ENCODE measurements at places on chromosomes 16 and 17.

- no peak for DNase-seq
Observed at GRCh38 chr17:82664701-82665182, 16.5 kb upstream of the WDR45B start.

- DNase-seq = no peak
Observed at GRCh38 chr17:77604973-77605313, 353.6 kb upstream of the TNRC6C start.

- DNase-seq = no peak
Observed at GRCh38 chr17:17124341-17124740, 81.8 kb downstream of the PLD6 start.

- peak; percentile 41 for DNase-seq
Observed at GRCh38 chr17:70552230-70552981, 383.1 kb downstream of the KCNJ2 start.

- DNase-seq = no peak
Observed at GRCh38 chr16:83939266-83939855, 13.7 kb upstream of the OSGIN1 start.

- DNase-seq = peak; percentile 88
Observed at GRCh38 chr17:1487939-1488825, 4.3 kb downstream of the MYO1C start.

GRCh38 chr16:69138608-69139007 is 6.2 kb downstream of the UTP4 start:
- DNase-seq = no peak

- DNase-seq = no peak
Observed at GRCh38 chr16:20747030-20747816, 5.6 kb upstream of the THUMPD1 start.

DNA sequence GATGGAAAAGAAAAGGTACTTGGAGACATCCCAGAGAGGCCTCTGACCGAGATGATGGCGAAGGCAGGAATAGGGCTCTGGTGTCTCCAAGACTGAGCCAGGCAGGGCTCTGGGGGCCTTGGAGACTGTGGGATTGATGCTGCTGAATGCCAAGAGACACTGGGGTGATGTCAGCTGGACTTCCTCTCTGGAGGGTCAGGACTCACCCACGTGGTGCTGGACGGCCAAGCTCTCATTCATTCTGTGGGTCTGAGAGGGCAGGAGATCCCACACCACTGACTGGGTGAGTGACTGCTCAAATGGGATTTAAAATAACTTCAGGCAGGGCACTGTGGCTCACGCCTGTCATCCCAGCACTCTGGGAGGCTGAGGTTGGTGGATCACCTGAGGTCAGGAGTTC is 64.8 kb downstream of the NT5M start:
- no peak for DNase-seq

GRCh38 chr17:78374189-78374588 is 4.3 kb upstream of the PGS1 start:
- no peak for DNase-seq

DNA sequence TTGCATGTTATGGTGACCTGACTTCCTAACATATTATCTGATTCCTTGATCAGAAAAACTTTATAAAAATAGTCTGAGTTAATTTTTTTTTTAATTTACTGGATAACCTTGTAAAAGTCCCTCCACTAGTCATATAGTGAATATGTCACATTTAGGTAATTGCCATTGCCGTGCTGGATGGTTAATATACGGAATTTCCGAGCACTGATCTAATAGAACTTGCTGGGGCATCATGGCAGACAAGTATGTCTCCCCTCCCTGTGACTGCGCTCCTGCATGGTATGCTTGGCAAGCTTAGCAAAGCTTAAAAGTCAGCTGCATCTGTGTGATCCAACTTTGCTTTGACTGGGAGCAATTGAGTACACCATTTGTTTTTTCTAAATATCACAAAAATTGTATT is 239.4 kb upstream of the TBX2 start:
- no peak for DNase-seq

DNA sequence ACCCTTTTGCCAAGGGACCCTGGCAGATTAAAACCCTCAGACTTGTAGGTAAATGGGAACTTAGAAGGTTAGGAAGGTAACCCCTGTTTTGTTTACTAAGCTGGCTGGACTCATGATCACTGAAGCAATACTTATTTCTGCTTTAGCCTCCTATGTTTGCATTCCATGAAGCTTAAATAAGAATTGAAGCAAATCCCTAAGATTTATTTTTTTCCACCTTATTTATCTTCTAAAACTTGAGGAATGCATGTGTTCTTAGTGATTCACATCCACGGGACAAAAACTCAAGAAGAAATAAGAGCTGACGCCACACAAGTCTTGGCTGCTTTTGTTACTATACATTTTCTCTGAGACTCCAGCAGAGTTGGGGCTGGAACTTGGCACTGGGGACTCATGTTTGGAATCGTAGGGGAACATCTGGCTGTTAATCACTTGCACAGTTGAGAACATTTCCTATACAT is 35.5 kb downstream of the CLUAP1 start:
- DNase-seq = peak; percentile 53

GRCh38 chr17:82935966-82936767 is 96.3 kb upstream of the ZNF750 start:
- DNase-seq = no peak

DNA sequence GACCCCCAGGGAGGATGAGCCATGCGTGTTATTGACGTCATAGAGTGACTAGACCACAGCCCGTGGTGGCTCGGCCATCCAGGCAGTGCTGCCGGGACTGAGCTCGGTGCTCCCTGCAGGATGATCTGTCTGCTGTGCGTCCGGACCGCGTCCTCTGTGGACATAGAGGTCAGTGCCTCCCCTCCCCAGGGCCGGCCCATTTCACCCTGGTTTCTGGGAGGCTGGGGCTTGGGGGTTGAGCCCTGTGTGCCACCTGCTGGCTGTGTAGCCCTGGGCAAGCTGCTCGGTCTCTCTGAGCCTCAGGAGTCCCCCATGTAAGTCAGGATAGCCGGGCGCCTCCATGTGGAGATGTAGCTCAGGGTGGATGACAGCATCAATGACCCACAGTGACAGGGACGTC is 8.3 kb downstream of the TSC2 start:
- no peak for DNase-seq

- DNase-seq = no peak
Observed at GRCh38 chr17:74544991-74545842, 698 bp downstream of the CD300C start.

- DNase-seq = no peak
Observed at GRCh38 chr16:80804526-80805383, at the start of gene CDYL2. TSS of gene CDYL2 (minus strand) at chr16:80804598. CDS start at chr16:80804173, 425 bp downstream.

DNA sequence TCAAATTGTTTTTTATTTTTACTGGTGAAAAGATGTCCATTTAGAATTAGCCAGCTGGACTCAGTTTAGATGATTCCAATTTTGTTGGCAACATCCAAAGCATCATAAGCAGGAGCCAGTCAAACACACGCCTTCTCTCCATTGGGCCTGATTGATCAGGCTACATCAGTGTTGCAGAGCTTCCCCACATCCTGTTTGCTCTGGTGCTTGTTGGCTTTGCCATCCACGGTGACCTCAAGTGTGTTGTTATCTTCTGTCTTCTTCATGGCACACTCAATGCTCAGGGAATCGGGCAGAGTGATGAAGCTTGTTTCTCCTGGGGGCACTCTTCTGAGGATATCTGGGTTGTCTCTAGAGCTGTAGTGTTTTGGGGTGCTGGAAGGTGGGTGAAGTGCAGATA is 6.3 kb upstream of the NETO2 start:
- no peak for DNase-seq

GRCh38 chr17:49691677-49692191 is 13.8 kb upstream of the SPOP start:
- DNase-seq = no peak

DNA sequence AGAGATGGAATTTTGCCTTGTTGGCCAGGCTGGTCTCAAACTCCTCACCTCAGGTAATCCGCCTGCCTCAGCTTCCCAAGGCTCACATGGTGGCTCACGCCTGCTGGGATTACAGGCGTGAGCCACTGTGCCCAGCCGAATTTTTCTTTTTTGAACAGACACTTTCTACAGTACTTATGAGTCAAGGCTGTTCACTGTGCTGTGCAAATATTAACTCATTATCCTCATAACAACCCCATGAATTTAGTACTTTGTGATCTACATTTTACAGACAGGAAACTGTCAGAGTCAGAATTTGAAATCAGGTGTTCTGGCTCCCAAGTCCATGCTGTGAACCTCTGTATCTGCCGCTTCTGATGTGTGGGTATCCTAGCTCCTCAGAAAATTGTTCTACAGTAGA is 25.7 kb upstream of the RASL10B start:
- no peak for DNase-seq

GRCh38 chr17:72952220-72952619 is 140.3 kb downstream of the SLC39A11 start:
- DNase-seq = no peak

- no peak for DNase-seq
Observed at GRCh38 chr16:4319454-4320421, 3.9 kb downstream of the GLIS2 start.

DNA sequence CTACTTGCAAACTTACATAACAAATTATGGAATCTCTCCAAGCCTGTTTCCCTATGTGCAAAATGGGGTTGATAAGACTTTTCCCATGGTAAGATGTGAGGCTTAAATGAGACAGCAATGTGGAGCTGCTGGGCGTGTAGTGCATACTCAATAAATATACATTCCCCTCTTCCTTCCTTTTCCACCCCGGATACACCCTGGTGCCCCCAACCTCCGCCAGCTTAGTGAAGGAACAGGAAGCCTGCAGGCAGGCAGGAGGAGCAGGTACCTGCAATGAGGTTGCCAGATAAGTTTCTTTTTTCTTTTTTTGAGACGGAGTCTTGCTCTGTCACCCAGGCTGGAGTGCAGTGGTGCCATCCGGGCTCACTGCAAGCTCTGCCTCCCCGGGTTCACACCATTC is 14.9 kb downstream of the C17orf50 start:
- no peak for DNase-seq

DNA sequence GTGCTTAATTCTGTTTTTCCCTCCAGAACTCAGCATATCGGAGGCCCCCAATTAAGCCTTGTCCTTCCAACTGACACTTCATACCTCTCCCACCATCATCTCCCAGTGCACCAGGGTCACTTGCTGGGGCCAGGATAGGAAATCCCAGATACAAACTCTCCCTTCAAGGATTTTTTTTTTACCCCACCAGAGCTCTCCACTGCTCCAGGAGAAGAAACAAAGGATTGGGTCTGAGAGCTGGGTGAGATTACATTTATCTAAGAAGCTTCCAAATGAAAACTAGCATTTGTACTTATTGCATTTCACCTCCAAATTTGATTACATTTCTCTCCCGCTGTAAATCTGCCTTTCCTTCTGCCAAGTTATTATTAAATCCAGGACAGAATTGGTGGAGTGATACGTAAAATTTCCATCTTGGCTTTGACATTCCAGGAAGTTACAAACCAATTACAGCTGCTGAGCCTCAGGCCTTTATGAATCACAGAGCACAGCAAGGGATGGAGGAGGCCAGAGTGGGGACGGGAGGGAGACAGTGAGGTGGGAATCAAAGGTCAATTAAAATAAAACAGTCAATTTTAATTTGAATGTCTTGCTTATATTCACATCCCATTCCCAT is 123.5 kb downstream of the USP31 start:
- no peak for DNase-seq

DNA sequence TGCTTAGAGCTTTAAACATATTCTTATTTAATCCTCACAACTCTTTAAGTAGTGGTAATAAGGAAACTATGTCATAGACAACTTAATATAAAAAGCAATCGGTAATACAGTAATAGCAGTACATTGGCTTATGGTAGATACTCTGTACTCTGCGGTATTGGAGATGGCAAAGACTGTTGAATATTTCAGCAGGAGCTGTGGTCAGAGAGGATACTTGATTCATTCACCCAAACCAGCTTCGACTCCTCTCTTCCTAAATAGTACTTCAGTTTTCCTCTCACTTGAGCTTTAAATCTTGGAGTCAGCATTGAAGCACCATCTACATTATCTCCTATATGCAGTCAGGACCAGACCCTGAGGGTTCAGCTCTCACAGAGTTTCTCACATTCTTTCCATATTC is 169.3 kb downstream of the CYB561 start:
- no peak for DNase-seq

DNA sequence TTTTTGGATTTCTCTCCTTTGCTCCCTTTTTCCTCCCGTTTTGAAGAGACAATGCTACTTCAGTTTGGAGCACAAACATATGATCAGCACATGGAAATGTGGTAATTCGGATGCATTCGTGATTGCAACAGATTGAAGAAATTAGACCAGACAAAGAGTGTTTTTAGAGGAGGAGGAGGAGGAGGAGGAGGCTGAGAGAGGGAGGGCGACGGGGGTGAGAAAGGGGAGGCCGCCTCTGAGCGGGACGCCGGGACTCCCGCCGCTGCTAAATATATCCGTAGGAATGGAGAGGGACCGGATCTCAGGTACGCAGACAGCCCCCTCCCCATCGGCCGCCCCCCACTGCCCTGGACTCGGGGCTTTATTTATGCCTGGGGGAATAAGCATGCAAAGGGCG is 179.3 kb downstream of the SEC14L1 start:
- peak; percentile 81 for DNase-seq

DNA sequence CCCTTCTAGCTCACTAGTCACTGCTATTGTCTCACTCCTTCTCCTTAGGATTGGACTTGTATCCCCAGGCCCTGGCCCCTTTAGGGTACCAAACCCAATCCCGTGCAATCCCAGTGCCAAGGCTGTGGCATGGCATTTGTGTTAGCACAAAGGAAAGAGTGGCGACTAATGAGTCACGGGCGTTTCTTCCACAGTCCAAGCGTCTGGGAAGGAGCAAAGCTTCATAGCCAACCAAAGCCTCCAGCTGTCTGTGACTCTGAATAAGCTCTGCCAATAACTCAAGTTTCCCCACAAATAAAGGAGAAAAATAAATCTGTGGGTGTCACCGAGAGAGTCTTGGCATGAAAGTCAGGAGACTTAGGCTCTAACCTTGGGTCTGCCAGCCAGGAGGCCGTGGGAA is 54.6 kb upstream of the COX10 start:
- no peak for DNase-seq

Measured in mesenchymal stem cell (in vitro differentiated cells and primary cell).